ENCODE measurements at places on chromosomes 2 and 18.

- no peak for DNase-seq
Observed at GRCh38 chr18:35193316-35193715, 47.5 kb upstream of the ZNF397 start.

GRCh38 chr2:226137201-226137811 lies 662.3 kb downstream of the IRS1 start:
- no peak for DNase-seq

GRCh38 chr2:192030289-192030688 lies 164.4 kb downstream of the TMEFF2 start:
- no peak for DNase-seq

DNA sequence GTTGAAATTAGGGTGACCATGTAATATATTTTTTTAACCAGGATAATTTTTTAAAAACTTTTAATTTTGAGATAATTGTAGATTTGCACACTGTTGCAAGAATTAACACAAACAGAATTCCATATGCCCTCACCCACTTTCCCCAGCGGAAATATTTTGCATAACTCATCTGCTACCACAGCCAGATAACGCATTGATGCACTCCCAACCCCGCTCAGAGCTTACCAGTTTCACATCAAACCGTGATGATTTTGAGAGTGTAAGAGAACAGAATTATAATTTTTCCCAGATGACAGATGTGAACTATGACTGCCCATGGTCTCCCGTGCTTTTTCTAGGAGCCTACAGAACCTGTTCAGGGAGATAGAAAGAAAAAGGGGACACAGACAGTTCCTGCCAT lies 35.2 kb upstream of the LDLRAD4 start:
- no peak for DNase-seq

DNA sequence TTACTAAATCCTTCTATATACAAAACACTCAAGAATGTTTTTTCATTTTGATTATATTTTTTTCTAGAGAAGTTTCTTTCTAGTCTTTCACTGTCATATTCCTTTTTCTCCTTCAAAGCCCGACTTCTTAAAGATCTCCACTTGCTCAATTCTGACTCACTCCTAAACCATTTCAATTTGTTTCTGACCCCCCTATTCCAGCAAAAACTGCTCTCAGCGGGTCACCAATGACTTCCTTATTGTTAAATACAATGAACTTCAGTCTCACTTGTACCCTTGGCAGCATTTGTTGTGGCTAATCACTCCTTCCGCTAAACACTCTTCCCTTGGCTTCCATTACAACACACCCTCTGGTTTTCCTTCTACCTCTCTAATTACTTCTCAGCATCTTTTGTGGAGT lies 111.1 kb upstream of the RBBP8 start:
- no peak for DNase-seq

DNA sequence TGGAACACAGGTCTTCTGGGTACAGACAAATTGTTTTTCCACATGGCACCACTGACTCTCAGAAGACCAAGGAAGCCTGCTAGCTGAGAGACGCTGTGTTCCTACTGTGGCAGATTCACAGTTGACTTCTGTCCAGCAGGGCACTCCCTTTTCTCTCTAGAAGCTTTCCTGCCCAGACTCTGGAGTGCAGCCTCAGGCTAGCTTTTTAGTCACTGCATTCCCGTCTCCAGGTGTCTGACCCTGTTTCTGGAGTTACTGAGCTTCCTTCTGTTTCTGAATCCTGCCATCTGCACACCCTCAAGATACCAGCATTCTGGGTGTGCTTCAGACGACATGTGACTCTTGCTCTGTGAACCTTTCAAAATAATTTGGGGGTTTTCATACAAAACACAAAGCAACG lies 125.1 kb downstream of the TMEM200C start:
- DNase-seq, result no peak

DNA sequence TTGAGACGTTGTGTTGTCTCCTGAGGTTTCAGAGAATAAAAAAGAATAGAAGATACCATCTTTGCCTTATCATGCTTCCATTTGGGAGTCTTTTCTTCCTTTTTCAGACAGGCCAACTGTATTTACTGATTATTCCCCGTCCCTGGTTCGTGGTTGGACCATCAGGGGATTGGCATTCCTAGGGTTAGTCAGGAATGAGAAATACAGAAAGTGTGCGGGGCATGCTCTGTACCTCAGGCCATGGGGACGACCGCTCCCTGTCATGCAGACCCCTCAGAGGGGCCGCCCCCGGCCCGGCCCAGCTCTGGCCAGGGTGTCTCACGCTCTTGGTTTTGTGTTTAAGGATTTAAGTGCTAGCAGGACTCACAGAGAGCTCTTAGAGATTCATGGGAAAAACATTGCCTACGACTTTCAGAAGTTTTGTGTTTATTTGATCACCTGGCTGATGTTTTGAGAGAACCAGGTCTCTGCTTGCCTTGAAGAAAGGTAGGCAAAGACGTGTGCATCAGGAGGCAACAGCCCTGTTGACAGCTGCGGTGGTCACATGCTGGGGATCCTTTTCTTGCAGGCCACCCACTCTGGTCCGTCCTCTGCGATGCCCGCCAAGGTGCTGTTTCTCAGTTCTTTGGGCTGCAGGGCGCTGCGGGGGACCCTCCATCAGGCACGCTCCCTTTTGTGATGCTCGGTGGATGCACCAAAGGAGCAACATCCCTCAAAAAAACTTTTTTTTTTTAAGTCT lies 317.8 kb downstream of the AGAP1 start:
- DNase-seq, result no peak

DNA sequence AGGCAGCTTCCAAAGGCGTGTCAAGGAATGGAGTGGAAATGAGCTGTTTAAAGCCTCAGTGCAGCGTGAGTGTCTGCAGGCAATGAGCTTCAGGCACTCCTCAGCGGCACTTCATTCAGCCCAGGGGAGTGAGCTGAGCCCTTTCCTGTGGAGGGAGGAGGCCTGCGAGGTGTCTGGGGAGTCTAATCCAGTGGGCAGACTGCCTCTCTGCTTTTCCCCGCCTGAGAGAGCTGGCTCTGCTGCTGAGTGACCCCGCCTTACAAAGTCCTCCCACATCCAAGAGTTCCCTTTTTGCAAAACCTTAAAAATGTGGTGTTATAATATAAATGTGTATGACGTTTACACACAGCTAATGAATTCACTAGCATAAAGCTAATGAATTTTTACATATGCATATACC lies 7.0 kb upstream of the LDLRAD4 start:
- DNase-seq, result no peak

GRCh38 chr2:181468811-181469210 lies 11.6 kb downstream of the ITGA4 start:
- no peak for DNase-seq

DNA sequence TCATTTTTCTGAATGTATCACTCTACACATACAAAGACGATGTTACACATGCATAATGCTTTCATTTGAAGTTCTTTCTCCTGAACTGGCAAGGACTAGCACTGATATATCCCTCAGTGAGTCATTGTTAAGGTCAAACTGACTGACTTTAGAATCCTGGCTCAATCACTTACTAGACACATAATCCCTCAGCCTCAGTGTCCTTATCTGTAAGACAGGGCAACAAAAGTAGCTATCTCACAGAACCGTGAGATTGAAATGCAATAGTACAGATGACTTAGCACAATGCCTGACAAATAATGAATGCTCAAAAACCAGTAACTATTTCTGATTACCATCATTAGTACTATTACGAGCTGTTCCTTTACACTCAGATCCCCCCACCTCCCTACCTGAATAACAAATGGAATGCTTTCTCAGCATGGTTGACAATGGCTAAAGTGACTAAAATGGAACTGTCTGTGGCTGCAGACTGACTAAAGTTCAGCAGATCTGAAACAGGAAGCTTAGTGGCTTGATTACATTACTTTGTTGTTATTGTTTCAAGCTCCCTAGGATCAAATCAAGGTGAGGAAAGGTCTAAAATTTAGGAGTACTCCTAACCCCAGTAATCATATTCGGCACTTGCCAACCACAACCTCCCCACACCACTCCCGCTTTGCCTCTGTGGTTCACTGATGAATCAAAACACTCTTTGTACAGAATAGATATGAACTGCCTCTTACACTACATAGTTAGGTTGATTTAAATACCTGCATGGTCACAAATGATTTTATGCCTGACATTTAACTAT lies 35.8 kb upstream of the CACNB4 start:
- DNase-seq, result no peak

DNA sequence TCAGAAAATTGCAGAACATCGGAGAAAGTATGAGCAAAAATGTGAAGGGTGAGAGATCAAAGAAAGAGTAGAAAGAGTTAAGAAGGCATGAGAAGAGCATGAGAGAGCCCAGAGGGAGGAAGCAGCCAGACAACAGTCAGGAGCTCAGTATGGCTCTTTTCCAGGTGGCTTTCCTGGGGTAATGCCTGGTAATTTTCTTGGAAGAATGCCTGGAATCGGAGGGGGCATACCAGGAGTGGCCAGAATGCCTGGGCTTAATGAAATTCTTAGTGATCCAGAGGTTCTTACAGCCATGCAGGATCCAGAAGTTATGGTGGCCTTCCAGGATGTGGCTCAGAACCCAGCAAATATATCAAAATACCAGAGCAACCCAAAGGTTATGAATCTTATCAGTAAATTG lies 271.8 kb upstream of the TFPI start:
- no peak for DNase-seq

GRCh38 chr2:229237270-229237669 lies 33.8 kb downstream of the PID1 start:
- DNase-seq, result no peak

DNA sequence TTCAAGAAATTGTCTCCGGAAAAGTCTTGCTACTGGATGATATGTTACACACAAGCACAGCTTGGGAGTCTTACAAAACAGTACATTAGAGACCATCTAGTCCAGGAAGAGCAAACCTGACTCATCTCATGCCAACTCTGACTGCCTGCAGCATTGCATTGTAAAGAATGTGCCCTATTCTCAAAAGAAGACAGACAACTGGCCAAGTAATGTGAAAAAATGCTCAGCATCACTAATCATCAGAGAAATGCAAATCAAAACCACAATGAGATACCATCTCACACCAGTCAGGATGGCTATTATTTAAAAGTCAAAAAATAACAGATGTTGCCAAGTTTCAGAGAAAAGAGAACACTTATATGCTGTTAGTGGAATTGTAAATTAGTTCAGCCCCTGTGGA lies 42.7 kb upstream of the GORASP2 start:
- no peak for DNase-seq

Measured in stimulated activated naive CD4-positive, alpha-beta T cell treated with Interleukin-2 at 50 U/mL for 16 hours (primary cell).